ENCODE measurements at places on chromosomes 12 and 14.

DNA sequence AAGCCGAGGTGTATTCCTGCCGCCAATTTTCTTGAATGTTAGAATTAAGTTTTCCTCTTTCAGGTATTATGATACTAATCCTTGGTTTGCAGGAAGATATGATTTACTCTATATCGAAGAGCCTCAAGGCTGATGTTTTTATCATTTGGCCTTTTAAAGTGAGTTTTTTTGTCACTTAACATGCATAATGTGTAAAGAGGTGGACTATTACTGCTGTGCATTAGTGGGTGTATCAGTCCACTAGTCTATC, 11.1 kb upstream of the TMPO start:
- DNase-seq, result no peak

DNA sequence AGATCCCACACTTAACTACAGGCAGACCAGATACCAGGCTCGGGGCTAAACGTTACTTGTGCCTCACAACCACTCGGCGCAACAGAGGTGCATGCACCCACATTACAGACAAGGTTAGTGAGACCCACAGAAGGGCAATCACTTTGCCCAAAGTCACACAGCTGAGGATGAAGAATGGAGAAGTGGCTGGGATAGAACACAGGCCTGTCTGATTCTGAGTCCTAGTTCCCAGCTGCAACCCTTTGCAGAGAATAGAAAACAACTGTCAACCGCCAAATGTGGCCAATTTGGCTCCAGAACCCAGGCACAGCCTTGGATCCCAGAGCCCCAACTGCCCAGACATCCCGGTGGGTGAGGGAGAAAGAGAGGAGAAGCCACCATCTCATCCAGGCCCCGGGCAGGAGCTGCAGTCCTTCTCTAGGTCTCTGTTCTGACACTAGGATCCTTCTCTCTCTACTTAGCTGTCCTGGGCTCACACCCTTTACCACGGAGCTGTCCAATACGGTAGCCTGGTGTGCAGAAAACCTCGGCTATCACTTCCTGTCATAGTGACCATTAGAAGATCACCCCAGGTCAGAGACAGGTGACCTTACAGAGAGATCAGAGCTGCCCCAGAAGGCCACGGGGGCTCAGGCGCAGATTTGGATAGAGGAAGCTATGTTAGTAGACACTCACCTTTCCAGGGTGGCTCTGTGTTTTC, 59.1 kb downstream of the FAM222A start:
- DNase-seq, result no peak

DNA sequence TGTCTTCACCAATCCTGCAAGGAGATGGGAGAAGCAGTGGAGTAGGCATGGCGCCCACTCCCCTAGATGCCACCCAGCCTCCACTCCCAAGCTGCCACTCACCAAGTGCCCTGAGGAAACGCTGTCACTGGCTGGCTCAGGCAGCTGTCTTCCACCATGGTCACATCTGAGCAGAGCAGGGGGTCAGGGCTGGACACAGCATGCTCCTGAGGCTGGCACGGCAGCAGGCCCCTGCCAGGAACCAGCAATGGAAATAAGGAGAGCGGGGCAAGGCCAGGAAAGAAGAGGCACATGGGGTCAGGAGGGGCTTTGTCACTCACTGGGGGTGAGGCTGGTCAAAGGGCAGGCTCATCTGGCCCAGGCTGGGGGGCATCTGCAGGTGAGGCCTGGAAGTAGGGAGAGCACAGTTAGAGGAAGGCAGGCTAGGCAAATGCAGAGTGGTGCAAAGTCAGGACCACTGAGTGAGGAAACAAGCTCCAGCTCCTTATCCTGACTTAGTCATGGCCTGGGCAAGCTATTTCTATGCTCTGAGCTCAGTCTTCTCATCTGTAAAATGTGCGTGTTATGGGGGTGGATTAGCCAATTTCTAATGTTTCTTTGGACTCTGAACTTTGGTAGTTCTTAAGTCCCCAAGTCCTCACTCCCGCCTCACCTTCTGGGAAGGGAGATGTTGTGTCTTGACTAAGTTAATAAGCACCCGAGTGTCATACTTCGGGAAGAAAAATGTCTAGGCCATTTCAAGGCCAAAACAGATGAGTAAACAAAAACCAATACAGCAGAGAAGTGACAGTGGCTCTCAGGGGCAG, 8.0 kb downstream of the NAB2 start:
- DNase-seq, result no peak

- DNase-seq, result no peak
Observed at GRCh38 chr14:59190372-59190771, 1.9 kb downstream of the DAAM1 start.

GRCh38 chr12:34016361-34016760, 5.9 kb upstream of the ALG10 start:
- no peak for DNase-seq

DNA sequence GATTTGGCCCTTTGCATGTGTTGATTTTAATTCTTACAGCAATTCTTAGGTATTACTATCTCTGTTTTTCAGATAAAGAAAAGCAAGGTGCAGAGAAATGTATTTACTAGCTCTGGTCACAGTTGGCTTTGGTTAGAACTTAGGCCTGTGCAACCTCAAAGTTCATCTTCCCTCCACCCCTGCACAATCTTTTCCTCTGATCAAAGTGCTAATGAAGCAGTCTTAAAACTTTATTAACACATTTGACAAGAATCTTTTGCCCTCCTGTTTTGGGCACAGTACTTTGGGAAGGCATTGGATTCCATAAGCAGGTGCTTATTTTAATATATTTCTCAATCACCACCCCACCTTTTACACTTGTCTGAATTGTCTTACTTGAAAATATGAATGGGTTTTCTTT, 2.7 kb downstream of the IRAK4 start:
- no peak for DNase-seq

- no peak for DNase-seq
Observed at GRCh38 chr12:13000925-13001774, 1.1 kb upstream of the HEBP1 start.

Data from AG09319 (cell line).